Pancreas (tissue), 10 donors: ENCODE measurements at places on chromosomes 7 and 10. TPM values are rescaled to one million over a fixed set of nuclear protein-coding genes. Genes with fewer than 3 reads are reported as not detected.

GRCh38 chr10:599767-600166 is 89.7 kb downstream of the DIP2C start:
- no peaks in the 10 kb centered on the region for H3K27me3 ChIP-seq
- no peak overlapping the region for H3K27ac ChIP-seq
- H3K4me1 ChIP-seq: peaks cover 12% of the 10 kb centered on the region
- no peak for DNase-seq

GJD4 gene
- not detected for total RNA-seq

DNA sequence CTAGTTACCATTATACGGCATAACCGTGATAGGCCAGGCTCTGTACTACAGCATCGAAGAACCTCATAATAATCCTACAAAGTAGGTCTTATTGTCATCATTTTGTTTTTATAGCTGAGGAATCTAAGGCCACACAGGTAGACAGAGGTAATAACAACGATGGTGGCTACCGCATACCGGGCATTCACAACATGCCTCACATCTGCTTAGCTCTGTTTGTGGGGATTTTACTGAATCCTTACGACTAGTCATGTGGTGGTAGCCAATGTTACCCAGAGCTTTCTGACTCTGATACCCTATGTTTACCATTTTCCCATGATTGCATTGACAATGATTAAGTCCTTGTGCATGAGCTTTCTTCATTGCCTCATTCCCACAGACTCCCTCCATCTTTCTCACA is 269.4 kb downstream of the TCF7L2 start:
- no peak for DNase-seq
- no peaks in the 10 kb centered on the region for H3K36me3 ChIP-seq
- H3K27me3 ChIP-seq: no peaks in the 10 kb centered on the region
- H3K4me1 ChIP-seq: no peaks in the 10 kb centered on the region

IFIT1 gene
- 3.7 TPM for total RNA-seq
